ENCODE measurements at places on chromosomes 3 and 15.

DNA sequence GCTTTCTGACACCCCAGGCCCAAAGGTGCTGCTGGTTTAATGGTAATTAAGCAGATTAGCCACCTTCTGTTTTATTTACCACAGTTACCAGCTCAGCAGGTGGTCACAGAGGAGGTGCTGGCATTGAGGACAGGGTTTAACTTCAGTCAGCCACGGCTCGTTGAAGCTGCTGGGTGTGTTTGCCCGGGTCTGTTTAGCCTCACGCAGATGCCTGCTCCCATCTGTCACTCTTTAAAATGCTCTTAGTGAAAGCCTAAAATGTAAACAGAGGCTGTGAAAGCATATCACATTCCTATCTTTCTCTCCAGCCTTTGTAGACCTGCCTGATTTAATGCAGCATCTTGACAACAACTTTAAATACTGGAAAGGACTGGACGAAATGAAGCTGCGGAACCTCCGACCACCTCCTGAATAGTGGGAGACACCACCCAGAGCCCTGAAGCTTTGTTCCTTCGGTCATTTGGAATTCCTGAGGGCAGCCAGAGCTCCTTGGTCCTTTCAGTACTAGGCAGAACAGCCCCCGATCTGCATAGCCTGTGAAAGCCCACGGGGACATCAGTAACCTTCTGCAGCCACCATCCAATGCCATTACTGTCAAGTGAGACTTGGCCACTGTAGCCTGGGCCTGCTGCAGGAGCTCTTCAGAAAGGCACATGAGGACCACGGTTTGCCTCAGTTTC lies 156.0 kb downstream of the PDE8A start:
- DNase-seq = no peak

- no peak for DNase-seq
Observed at GRCh38 chr3:131608741-131609140, 106.0 kb upstream of the MRPL3 start.

DNA sequence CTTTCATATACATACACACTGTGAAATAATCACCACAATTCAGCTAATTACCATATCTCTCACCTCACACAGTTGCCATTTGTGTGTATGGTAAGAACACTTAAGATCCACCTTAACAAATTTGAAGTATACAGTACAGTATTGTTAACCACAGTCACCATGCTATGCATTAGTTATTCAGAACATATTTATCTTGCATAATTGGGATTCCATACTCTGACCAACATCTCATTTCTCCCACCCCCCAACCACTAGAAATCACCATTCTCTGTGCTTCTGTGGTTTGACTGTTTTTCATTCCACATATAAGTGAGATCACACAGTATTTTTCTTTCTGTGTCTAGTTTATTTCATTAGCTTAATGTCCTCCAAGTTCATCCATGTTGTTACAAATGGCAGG lies 247.7 kb upstream of the CTNNB1 start:
- DNase-seq = no peak

- no peak for DNase-seq
Observed at GRCh38 chr3:50653937-50654595, 20.7 kb upstream of the DOCK3 start.

DNA sequence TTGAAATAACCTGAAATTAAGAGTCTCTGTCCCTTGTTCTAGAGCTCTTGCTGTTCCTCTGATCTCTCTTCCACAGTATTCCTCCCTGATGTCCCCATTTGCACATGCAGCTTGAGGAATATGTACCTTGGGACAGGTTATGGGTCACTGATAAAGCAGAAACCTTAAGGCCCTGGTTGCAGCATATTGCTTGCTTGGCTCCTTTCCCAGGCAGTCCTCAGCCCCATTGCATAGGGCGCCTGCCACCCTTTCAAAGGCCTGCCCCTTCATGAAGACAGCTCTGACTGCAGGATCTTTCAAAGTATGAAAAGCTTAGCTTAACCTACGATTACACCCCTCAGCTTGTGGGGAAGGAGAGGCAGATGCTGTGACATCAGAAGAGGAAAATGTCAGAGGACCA lies 51.6 kb downstream of the WDR76 start:
- DNase-seq = no peak

- no peak for DNase-seq
Observed at GRCh38 chr3:51392355-51393133, 1.5 kb downstream of the RBM15B start.

Measured in activated T-helper 9 cell treated with anti-CD3 and anti-CD28 coated beads, Interleukin-2, amount 50 U/mL, for 16 hours (primary cell).